ENCODE measurements at places on chromosomes 12 and 14.
A peak's percentile ranks its signal among the peaks of the same experiment; 100 is the strongest.

GRCh38 chr14:61644175-61644574 is 51.1 kb upstream of the HIF1A start:
- no peak for DNase-seq

- no peak for DNase-seq
These were observed 41.4 kb upstream of the PPFIA2 start for GRCh38 chr12:81800298-81801148.

DNA sequence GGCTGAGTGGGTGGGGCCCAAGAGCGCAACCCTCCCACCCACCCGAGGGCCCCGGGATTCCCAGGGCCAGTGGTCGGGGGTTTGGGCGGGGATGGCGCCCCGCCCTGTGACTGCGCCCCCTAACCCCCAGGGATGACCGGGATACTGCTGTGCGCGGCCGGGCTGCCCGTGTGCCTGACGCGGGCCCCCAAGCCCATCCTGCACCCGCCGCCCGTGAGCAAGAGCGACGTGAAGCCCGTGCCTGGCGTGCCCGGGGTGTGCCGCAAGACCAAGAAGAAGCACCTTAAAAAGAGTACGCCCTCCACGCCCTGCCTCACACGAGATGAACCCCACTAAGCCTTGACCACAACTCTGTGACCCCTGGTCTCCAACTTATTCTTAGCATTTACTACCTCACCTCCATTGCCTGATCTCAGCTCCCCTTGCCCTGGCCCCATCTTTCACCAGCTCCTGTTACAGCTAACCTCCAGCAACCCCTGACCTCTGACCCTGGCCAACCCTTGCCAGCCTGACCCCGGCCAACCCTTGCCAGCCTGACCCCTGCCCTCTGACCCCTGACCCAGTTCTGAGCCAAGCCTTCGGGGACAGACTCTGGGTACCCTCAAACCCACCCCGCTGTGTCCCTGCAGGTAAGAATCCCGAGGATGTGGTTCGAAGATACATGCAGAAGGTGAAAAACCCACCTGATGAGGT is 37.0 kb downstream of the DTX1 start:
- no peak for DNase-seq

GRCh38 chr12:52461693-52462092 is 9.7 kb upstream of the KRT6B start:
- DNase-seq, result no peak

DNA sequence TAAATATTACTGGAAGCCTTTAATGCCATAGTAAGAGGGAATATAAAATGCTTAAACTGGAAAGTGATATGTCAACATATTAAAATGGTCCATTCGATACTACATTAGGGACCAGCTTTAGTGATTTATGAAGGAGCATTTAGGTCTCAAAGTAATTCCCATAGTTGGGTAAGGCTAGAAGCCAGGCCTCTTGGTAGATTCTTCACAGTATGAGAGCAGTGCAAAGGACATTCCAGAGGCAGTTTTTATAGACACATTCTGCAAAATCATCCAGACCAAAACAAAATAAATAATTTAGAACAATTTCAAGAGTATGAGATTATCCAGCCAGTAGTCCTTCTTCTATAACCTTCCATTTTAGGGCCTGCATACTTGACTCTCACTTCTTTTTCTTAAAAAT is 142.6 kb upstream of the PDZRN4 start:
- no peak for DNase-seq

GRCh38 chr12:15525441-15525840 is 203.1 kb downstream of the PTPRO start:
- DNase-seq, result no peak

DNA sequence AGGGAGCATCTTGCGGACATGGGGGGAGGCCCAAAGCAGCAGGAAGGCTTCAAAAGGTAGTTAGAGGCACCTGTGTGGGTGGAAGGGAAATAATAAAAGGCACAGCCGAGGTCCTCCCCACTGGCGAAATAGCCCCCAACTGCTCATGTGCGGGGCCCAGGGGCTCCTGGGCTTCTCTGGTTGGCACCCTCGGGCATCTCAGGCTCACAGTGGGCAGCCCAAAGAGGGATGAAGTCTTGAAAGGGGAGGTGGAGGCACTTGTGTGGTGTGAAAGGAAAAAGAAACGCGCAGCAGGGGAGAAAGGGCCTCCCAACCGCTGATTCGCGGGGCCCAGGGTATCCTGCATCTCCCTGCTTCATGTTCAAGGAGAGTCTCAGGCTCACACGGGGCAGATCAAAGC is 579.4 kb downstream of the ALG10 start:
- no peak for DNase-seq

- no peak for DNase-seq
These were observed 139.8 kb upstream of the NOS1 start for GRCh38 chr12:117501076-117501869.

GRCh38 chr12:89389755-89390661 is 37.7 kb upstream of the DUSP6 start:
- peak; percentile 52 for DNase-seq

DNA sequence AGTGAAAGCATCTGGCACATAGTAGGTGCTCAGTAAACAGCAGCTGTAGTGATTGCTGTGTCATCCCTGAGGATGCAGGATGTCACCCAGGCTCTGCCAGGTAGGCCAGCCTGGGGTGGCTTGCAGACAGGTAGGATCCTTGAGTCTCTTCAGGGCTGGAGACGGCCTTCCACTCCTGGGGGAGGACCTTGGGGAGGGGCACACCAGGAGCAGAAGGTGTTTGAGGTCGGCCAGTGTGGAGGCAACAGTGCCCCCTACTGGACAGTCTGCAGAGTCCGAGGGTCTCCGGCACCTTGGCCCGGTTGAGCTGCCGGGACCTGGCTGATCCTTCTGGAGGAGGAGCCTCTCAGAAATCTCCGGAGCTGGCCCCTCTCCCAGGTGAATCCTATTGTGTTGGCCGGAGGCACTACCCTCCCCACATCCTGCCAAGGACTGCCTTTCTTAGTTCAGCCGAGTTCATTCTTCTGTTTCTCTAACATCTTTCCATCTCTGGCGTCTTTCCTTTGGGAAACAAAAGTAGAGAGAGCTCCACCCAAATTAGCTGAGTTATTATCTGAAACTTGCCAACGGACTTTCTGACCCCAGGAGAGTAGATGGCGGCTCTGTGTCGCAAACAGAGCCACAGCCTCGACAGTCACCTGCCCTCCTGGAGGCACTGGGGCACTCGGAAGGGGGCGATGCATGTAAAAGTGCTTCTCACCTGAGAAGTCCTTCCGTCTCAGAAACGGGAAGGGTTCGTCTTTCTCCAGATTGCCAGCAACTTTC is 41.8 kb upstream of the CLMN start:
- no peak for DNase-seq

GRCh38 chr14:103594265-103594664 is 31.5 kb downstream of the COA8 start:
- no peak for DNase-seq

GRCh38 chr12:95784286-95784685 is 6.3 kb downstream of the NTN4 start:
- no peak for DNase-seq

DNA sequence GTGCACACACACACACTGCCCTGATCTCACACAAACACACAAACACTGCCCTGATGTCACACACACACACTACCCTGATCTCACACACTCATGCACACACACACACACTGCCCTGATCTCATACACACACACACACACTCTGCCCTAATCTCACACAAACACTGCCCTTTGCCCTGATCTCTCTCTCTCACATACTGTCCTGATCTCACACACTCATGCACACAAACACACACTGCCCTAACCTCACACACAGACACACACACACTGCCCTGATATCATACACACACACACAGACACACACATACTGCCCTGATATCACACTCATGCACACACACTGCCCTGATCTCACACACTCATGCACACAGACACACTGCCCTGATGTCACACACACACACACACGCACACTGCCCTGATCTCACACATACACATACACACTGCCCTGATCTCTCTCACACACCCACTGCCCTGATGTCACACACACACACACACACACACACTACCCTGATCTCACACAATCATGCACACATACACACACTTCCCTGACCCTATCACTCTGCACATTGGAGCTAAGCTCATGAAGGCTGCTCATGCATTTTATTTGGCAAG is 97.6 kb upstream of the DIO3 start:
- no peak for DNase-seq

- no peak for DNase-seq
These were observed 8.1 kb downstream of the KCNJ8 start for GRCh38 chr12:21766403-21766802.

DNA sequence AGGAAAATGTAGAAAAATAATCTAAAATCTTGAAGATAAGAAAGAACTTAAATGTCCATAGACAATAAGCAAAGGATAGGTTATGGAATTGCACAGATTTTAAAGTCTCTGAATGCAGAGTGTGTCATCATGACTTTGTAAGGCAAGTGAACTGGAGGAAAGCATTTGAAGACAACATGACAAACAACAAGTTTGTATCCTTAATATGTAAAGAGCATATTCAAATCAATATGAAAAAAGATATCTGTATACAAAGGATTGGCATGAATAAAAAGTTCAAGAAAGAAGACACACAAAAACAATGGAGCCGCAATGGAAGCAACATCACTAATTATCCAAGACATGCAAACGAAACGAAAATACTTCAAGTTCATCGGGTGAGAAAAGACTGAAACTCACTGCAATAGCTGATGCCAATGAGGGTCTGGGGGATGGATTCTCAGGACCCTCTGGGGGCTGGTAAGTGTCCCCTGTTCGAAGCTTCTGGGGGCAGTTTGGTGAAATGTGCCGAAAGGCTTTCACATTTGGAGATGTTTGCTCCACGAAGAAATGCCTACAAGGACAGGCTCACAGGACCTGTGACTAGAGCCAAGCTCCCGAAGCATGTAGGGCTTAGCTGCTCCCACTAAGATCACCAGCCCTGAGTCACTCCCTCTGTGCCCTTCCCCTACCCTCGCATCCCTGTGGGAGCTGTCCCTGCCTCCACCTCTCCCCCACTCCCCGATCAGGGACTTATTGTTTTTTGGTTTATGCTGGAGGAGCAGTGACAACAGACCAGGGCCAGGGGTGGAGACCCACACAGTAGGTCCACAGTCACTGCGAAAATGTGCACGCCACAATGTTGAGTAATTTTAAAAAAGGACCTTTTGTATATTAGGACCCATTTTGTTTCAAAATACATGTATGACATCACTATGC is 345.7 kb upstream of the SFSWAP start:
- no peak for DNase-seq

GRCh38 chr12:66352197-66352596 is 49.9 kb downstream of the HELB start:
- no peak for DNase-seq

- DNase-seq, result no peak
These were observed 2.9 kb downstream of the GLT1D1 start for GRCh38 chr12:128856035-128856790.

DNA sequence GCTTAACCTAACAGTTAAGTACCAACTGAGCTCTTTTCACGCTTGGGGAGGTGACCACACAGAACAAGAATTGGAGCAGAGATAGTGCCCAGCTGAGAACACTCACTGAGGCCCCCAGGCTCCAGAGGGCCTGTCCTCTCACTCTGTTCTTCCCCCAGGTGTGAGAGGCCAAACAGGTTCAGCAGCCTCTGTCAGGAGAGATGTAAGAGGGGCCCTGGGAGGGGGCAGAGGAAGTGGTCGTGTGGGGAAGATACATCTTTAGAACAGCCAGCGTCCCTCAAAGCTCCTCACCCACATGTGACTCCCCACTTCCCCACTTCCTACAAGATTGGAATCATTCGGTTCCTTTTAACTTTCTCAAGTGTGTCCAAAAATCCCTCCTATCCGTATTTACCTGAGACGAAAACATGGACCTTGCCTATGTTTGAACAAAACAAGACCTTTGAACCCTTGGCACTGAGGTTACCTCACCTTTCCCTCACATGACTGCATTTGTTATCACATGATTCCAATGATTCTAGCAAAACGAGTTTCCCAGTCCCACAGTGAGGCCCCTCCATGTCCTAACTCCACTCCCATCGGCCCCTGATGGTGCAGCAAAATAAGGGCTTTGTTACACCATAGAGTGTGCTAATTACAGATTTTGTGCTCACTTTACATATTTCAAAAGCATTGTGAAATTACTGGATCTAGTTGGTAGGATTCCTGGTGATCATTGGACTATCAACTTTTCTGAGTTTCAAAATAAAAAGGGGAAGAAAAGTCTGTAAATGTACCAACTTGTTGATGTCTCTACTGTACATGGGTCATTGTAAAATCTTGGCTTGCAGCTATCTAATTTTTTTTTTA is 40.0 kb upstream of the PAPOLA start:
- DNase-seq, result no peak

DNA sequence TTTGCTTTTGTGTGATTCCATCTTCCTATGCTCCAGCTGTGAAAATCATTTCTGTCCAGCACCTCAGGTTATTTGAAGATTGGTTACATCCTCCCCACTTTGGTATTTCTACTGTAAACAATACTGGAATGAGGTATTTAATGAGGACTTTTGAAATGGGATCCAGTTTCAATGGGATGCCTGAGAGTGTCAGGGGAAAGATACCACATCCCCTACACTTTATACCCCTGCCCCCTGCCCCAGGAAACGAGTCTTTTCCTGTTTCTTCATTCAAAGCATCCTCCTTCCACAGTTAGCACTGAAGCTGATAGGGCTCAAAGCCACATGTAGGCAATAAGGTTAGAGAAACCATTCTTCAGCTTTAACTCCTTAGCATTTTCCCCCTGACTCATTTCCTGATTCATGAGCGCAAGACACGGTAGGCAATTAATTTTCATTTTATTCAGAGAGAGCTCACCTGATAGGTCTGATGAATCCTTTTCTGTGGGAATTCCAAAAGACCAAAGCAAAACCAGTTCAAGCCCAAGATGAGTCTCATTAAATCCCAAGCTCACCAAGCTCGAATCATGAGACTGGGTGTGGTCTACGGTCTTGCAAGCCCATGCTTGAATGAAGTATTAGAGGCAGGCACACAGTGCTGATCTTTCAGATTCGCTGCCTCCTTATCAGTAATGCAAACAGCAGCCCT is 143.6 kb upstream of the CRY1 start:
- peak; percentile 22 for DNase-seq

- no peak for DNase-seq
These were observed 3.1 kb downstream of the EMP1 start for GRCh38 chr12:13199592-13199991.

- DNase-seq, result no peak
These were observed 258.7 kb downstream of the SYT10 start for GRCh38 chr12:33180918-33181317.

DNA sequence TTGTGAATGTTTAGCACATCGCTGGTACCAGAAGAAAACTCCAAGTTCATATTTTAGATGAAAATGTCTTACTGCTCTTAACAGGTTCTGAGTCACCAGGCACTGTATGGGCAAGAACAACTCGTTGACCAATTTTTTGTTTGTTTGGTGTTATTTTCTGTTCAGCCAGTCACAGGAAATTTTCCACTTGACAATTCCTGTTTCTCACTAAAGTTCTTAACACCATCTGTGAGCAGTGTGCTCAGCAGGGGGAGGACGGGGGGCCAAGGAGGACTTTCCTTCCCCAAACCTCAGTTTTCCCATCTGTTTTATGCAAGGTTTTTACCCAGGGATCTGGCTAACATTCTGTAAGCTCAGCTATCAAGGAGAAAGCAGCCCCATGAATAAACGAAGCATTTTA is 3.0 kb downstream of the NUAK1 start:
- no peak for DNase-seq

- no peak for DNase-seq
These were observed 184.4 kb upstream of the HIF1A start for GRCh38 chr14:61510736-61511557.

All from kidney glomerular epithelial cell (primary cell).